ENCODE measurements at places on chromosomes 2 and 18. TPM values are rescaled to one million over a fixed set of nuclear protein-coding genes. Genes with fewer than 3 reads are reported as not detected.

GATA6 gene
- 0.91 TPM for total RNA-seq

GRCh38 chr2:149745396-149746230 is 158.0 kb upstream of the MMADHC start:
- DNase-seq, result no peak
- no peaks in the 10 kb centered on the region for H3K27me3 ChIP-seq
- H3K36me3 ChIP-seq, result no peaks in the 10 kb centered on the region
- peaks cover 6% of the 10 kb centered on the region for H3K4me1 ChIP-seq

DNA sequence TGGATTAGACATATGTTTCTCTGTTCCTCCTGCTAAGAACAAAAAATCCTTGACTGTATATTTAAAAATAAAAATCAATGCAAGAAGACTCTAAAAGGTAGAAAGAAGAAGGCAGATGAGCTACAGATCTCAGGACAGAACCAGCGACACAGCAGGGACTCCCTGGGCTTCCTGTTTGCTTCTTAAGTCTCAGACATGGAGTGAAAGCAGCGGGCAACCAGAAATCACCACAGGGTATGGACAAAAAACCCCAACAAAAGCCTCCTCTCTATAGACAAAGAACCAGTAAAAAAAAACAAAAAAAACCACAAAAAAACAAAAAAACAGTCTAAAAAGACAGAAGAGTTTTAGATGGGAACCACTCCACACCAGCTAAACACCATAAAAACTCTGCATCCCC is 971.0 kb upstream of the GYPC start:
- no peak overlapping the region for H3K4me3 ChIP-seq
- H3K27ac ChIP-seq, result no peak overlapping the region
- H3K27me3 ChIP-seq, result no peaks in the 10 kb centered on the region

DUSP19 gene
- total RNA-seq, result 3.9 TPM

DNA sequence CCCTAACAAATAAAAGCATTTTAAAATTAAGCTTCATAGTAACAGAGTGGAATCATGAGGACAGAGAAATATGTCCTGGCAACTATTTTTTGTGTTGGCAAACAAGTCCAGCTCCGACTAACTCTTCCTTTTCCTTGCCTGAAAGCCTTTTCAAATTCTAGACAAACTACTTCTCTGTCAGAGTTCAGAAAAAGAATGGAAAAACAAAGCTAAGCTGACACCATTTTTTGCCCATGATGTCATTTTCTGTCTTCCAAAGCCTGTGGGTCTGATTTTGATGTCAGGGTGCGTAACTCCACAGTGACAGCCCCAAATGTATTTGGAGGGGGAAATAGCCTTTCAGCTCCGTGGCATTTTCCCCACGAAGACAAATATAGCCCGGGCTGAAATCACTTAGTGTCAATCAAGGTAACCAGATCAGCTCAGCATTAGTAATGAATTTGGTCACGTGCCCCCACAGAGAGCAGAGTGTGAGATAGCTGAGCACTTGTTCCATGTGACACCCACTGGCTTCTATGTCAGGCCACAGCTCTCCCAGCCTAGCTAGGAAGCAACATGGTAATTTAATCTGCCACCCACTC is 233.0 kb upstream of the SIX2 start:
- peaks cover 49% of the 10 kb centered on the region for H3K4me1 ChIP-seq
- H3K27me3 ChIP-seq, result no peaks in the 10 kb centered on the region
- no peak overlapping the region for H3K4me3 ChIP-seq
- H3K27ac ChIP-seq, result peak overlapping the region; percentile 84

GRCh38 chr2:26892922-26893524 is 45.1 kb downstream of the DPYSL5 start:
- no peaks in the 10 kb centered on the region for H3K4me1 ChIP-seq
- H3K27me3 ChIP-seq, result no peaks in the 10 kb centered on the region
- no peaks in the 10 kb centered on the region for H3K36me3 ChIP-seq
- no peak overlapping the region for H3K27ac ChIP-seq
- DNase-seq, result no peak
- no peak overlapping the region for H3K4me3 ChIP-seq

- peaks cover 5% of the 10 kb centered on the region for H3K4me1 ChIP-seq
- DNase-seq, result no peak
Measured at GRCh38 chr2:109609352-109610024, 4.3 kb downstream of the SEPTIN10 start.

SNRNP200 gene
- total RNA-seq, result 80.7 TPM

GRCh38 chr18:79402977-79403722 is 7.4 kb downstream of the NFATC1 start:
- no peaks in the 10 kb centered on the region for H3K27me3 ChIP-seq
- peaks cover 55% of the 10 kb centered on the region for H3K4me1 ChIP-seq
- H3K4me3 ChIP-seq, result peak overlapping the region; percentile 42
- H3K27ac ChIP-seq, result peak overlapping the region; percentile 94
- no peaks in the 10 kb centered on the region for H3K36me3 ChIP-seq
- peak; percentile 89 for DNase-seq

- no peak for DNase-seq
- no peak overlapping the region for H3K27ac ChIP-seq
- no peaks in the 10 kb centered on the region for H3K36me3 ChIP-seq
- H3K27me3 ChIP-seq, result no peaks in the 10 kb centered on the region
- peaks cover 3% of the 10 kb centered on the region for H3K4me1 ChIP-seq
- no peak overlapping the region for H3K4me3 ChIP-seq
Measured at GRCh38 chr2:235098736-235099494, 147.1 kb downstream of the SH3BP4 start.

NT5DC4 gene
- total RNA-seq, result not detected

DNA sequence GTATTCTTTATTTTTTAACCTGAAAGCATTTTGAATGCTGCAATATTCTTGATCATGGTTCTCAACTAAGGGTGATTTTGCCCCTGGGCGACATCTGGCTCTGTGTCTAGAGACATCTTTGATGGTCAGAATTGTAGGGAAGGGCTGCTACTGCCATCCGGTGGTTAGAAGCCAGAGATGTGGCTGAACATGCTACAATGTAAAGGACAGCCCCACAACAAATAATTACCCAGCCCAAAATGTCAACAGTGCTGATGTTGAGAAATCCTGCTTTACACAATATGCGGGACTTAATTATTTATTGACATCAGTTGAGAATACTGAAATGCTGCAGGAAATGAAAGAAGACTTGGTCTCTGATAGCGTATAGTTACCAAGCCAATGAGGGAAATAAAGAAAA is 37.5 kb upstream of the SERPINB2 start:
- H3K36me3 ChIP-seq, result no peaks in the 10 kb centered on the region
- H3K4me3 ChIP-seq, result no peak overlapping the region
- H3K4me1 ChIP-seq, result no peaks in the 10 kb centered on the region
- no peaks in the 10 kb centered on the region for H3K27me3 ChIP-seq
- H3K27ac ChIP-seq, result no peak overlapping the region

DNA sequence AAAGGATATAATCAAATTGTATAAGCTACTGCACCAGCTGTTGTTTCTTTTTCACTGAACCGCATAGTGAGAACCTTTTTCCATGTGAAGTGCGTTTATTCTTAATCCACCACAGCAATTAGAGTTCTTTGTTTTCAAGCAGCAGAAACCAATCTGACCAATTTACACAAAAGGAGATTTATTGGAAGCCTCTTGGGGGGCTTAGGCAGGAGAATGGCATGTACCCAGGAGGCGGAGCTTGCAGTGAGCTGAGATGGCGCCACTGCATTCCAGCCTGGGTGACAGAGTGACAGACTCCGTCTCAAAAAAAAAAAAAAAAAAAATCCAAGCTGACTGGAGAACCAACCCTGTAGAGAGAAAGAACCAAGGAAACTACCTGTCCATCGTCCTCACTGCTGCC is 10.0 kb downstream of the ADNP2 start:
- no peak overlapping the region for H3K27ac ChIP-seq
- no peak overlapping the region for H3K4me3 ChIP-seq
- H3K36me3 ChIP-seq, result no peaks in the 10 kb centered on the region
- DNase-seq, result no peak

DNA sequence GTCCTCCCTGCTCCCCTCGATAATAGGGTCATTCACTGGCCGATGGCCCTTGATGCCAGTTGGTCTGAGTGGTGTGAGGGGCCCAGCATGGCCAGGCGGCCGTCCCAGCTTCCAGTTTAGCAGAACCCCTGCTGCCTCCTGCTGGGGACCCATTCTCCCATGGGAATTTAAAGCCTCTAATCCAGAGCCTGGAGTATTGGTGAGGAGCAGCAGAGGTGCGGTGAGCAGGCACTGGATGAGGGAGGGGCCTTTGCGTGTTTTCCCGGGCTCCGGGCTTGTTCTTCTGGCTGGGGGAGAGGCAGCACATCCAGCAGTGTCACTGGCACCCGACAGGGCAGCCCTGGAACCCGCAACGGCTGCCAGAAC is 17.4 kb downstream of the KCNIP3 start:
- no peak overlapping the region for H3K27ac ChIP-seq
- no peaks in the 10 kb centered on the region for H3K27me3 ChIP-seq
- H3K4me1 ChIP-seq, result no peaks in the 10 kb centered on the region
- DNase-seq, result no peak
- no peaks in the 10 kb centered on the region for H3K36me3 ChIP-seq

GRCh38 chr2:33670392-33670937 is 71.4 kb upstream of the FAM98A start:
- H3K4me3 ChIP-seq, result no peak overlapping the region
- no peak overlapping the region for H3K27ac ChIP-seq
- H3K36me3 ChIP-seq, result no peaks in the 10 kb centered on the region

- DNase-seq, result no peak
- peaks cover 17% of the 10 kb centered on the region for H3K4me1 ChIP-seq
- H3K4me3 ChIP-seq, result no peak overlapping the region
- H3K27ac ChIP-seq, result no peak overlapping the region
- H3K27me3 ChIP-seq, result no peaks in the 10 kb centered on the region
Measured at GRCh38 chr18:79511671-79512301, 116.1 kb downstream of the NFATC1 start.

DNA sequence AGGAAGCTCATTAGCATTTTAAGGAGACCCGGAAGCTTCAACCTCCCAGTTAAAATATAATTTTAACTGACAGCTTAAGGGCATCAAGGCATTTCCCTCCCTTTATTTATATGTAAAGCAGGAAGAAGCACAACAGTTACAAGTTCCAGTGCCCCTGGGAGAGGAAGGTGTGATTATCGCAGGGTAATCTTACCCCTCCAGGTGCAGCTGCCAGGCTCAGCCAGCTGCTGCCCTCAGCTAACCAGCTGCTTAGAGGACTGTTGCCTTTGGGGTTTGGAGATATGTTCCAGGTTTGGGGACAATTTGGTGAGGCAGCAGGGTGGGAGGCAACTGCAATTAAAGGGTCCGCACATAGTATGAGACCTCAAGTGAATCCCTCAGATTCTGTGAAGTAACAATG is 55.3 kb upstream of the SETBP1 start:
- H3K4me1 ChIP-seq, result peaks cover 7% of the 10 kb centered on the region
- no peak for DNase-seq
- no peak overlapping the region for H3K4me3 ChIP-seq
- H3K27ac ChIP-seq, result no peak overlapping the region
- no peaks in the 10 kb centered on the region for H3K27me3 ChIP-seq
- H3K36me3 ChIP-seq, result no peaks in the 10 kb centered on the region

DNA sequence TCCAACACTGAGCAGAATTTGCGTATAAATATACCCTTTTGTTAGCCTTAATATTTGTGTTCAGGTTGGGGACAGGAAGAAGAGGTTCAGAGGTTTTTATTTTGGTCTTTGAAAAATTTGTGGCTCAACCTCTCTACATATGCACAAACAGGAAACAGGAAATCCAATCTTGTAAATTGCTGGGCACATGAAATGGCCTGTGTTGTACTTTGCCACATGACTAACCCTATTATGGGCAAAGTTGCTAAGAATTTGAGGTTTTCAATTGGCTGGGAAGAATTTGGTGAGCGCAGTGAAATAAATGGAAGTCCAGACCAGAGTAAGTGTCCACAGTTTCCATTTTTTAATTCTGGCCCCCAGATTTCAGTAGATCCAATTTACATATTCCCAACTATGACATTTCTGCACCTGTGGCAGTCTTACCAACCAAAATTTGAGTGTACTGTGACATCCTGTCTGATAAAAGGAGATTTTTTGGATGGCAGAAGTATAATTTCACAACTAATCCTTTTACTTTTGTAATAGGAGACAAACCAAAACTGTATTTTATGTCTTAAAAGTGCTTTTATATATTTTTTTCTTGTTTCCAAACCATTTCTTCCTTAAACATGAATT is 63.6 kb downstream of the COX7A2L start:
- no peaks in the 10 kb centered on the region for H3K36me3 ChIP-seq
- H3K4me1 ChIP-seq, result no peaks in the 10 kb centered on the region
- no peak overlapping the region for H3K27ac ChIP-seq
- no peaks in the 10 kb centered on the region for H3K27me3 ChIP-seq
- DNase-seq, result no peak

DNA sequence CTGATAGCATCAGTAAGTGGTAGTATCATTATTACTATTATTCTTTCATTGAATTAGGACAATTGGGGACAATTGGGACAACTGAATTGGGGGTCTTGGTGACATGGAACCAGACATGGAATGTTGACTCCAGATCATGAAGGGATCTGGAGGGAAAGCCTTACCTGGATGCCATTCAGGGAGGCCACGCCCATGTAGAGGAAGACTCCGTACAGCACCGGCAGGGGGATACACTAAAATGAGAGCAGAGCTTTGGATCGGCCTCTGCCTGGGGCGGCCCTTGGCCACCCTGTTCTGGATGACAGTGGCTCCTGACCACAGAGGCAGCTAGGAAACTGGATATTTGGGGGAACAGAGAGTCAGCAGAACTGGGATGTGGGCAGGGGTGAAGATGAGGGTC is 29.2 kb downstream of the MTHFD2 start:
- peak overlapping the region; percentile 68 for H3K27ac ChIP-seq
- H3K36me3 ChIP-seq, result no peaks in the 10 kb centered on the region

- peaks cover 85% of the 10 kb centered on the region for H3K27me3 ChIP-seq
- H3K4me3 ChIP-seq, result no peak overlapping the region
- H3K4me1 ChIP-seq, result peaks cover 5% of the 10 kb centered on the region
- H3K36me3 ChIP-seq, result no peaks in the 10 kb centered on the region
- DNase-seq, result peak; percentile 32
Measured at GRCh38 chr2:218877891-218878290, 2.8 kb upstream of the WNT10A start.

DNA sequence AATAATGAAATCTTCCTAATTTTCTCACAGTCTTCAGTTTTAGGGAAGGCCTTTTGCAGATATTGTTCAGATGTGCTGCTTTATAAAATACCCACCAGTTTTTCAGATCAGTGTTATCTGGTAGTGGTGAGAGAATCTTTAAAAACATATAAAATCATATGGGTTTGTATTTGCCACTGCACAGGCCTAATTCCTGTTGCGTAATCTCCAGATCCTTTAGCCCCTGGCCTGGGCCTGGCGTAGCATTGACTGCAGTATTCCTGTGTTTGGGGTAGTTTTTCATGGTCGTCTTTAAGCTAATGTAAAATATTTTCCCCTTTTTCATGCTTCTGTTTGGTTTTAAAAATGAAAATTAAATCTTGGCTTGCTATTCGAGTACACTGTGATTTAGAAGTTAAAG is 43.2 kb downstream of the TSHZ1 start:
- H3K4me3 ChIP-seq, result no peak overlapping the region
- peaks cover 36% of the 10 kb centered on the region for H3K4me1 ChIP-seq
- DNase-seq, result no peak
- H3K27me3 ChIP-seq, result no peaks in the 10 kb centered on the region
- no peaks in the 10 kb centered on the region for H3K36me3 ChIP-seq
- H3K27ac ChIP-seq, result no peak overlapping the region
